ENCODE measurements at places on chromosomes 7 and 10.

GRCh38 chr7:23261843-23262452 is 15.4 kb downstream of the GPNMB start:
- DNase-seq, result peak; percentile 29

DNA sequence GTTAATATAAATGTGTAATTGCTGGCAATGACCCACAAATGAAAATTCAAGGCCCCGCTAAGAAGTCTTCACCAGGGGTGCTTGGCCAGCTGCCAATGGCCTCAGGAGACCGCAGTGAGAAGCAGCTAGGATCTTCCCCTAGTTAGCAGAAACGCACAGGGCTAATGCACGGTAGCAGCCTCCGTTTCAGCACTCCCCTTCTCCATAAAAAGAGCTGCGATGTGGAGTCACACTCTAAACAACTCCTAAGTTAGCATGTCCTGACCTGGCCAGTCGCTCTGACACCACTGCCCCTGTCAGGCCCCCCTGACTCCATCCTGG is 139.0 kb downstream of the SEPTIN14 start:
- no peak for DNase-seq

DNA sequence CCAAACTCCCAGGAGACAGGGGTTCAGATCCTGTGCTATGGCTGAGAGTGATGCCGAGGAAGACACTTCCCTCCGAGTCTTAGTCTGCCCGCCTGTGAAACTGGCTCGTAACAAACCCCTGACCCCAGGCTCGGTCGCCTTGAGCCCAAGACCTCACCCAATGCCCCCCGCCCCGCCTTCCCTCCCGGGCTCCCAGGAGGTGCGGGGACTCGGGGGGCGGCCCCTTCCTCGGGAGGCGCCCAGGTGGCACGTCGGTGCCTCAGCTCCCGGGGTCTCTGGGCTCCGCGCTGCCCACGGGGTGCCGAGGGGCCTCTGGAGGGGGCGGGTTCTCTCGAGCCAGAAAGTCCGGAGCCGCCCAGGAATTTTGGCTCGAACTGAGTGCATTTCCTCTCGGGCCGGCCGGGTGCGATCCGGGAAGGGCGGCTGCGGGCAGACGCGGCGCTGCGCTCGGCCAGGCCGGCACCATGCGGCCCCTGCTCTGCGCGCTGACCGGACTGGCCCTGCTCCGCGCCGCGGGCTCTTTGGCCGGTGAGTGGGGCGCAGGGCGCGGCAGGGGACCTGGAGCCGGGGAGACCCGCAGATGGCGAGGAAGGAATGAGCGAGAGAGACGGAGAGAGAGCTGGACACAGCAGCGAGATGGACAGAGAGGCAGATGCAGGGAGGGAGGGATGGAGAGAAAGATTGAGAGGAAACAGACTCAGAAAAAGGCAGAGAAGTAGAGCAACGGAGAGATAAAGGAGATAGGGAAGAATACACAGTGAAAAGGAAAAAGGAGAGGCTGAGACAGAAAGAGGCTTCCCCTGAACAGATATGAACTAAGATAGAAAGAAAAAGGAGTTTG is at the start of gene PLAC9:
TSS of gene PLAC9 (plus strand) at position 432 of the 841 bp plus-strand sequence. CDS start at position 465, 33 bp downstream.
- no peak for DNase-seq

GRCh38 chr7:117808341-117808757 is 64.9 kb downstream of the CTTNBP2 start:
- DNase-seq, result no peak

All from activated T-helper 1 cell treated with anti-CD3 and anti-CD28 coated beads, Interleukin-12 subunit alpha, Interleukin-12 subunit beta, Interleukin-2, Interleukin-4 antibody, amounts not matched to agents 30 ng/mL and 10 ng/mL and 1 ng/mL, durations not matched to agents 14 hours and 24 hours and 36 hours (primary cell).